ENCODE measurements at places on chromosomes 5 and 9.
A peak's percentile ranks its signal among the peaks of the same experiment; 100 is the strongest.

DNA sequence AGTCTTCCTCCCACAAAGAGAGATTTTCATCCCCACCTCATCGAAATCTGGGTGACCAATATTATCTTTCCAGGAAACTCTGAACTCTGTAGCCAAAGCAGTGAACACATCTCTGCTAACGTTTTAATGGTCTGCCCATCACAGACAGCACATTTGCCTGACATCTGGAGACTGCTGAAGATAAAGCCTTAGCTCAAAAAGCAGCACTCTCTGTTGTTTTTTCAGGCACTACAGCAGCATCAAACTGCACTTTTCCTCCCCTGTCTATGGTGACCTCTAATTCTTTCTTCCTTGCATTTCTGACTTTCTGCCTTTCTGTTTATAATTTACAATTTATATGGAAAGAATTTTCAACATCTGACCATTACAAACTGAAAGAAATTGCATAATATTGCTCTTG is 66.8 kb downstream of the RAB3C start:
- DNase-seq = no peak

DNA sequence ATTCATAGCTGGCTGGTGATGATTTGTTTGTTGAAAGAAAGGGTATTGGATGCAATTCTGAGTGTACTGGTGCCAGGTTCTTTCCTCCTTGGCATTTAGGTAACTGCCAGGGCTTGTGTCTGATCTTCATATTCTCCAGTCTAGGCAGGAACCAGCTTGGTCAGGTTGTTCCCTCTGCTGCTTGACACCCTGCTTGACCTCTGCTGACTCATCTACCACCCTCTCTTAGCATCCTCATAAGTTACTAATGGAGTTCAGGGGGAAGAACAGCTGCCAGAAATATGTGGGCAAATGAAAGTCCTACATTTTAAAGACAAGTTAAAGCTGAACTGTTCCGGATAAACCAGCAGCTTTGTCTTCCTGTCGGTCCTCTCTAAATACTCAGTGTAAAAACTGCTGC is 116.1 kb upstream of the TNC start:
- peak; percentile 34 for DNase-seq

GRCh38 chr5:162209005-162209605 is 141.5 kb downstream of the GABRG2 start:
- peak; percentile 80 for DNase-seq

- DNase-seq = no peak
These were observed 62.0 kb upstream of the FST start for GRCh38 chr5:53418409-53418808.

- DNase-seq = peak; percentile 36
These were observed 10.8 kb upstream of the TTC39B start for GRCh38 chr9:15317836-15318235.

- DNase-seq = no peak
These were observed 42.4 kb downstream of the RNF38 start for GRCh38 chr9:36357639-36358038.

DNA sequence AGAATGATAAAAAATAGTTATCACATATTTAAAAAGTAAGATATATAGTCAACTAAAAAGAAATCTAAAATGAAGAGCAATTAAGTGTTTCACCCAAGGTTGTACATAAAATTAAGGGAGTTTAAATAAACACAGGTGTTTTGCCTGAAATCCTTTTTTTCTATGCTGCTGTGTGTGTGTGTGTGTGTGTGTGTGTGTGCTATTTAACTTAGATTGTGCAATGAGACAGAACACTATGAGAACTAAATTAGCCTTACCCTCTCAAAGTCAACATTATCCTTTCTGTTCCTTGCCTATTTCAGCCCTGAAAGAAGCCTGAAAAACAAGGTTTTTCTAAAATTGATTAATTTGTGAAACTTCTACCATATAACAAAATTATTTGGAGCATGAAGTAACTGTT is 516.2 kb downstream of the ELAVL2 start:
- no peak for DNase-seq

DNA sequence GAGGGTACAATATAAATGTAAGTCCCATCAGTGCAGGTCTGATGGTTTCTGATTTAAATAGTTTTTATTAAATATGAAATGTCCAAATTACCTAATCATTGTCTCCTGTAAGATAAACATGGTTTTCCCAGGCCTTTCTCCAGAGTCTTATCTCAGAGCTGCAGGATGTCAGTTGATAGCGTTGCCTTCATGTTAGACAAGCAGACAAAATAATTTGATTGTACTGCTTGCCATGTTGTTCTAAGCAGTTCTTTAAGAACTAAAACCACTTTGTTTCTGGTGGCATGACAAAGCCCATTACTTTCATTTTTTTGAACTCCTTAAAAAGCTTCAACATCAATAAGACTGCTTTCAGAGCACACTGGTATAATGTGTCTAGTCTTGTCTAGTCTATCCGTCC is 1073.5 kb downstream of the MAT2B start:
- no peak for DNase-seq

DNA sequence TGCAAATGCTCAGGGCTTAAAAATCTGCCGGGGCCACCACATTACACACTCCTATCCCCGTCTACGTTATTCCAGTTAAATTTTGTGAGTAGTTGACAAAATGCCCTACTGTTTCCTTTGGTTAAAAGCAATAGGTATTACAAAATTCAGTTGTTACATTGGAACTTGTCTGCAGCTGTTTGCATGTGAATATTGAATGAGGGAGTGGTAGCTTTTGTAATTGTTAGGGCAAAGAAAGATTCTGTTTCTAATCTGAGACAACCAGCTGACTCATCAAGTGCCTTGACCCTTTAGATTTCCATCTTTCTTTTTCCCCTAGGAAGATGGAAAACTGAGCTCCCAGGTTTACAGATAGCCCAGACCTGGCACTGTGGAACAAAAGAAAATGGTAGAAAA is 30.2 kb downstream of the MAML1 start:
- DNase-seq = no peak

- peak; percentile 56 for DNase-seq
These were observed 15.1 kb downstream of the PDLIM4 start for GRCh38 chr5:132272311-132273210.

DNA sequence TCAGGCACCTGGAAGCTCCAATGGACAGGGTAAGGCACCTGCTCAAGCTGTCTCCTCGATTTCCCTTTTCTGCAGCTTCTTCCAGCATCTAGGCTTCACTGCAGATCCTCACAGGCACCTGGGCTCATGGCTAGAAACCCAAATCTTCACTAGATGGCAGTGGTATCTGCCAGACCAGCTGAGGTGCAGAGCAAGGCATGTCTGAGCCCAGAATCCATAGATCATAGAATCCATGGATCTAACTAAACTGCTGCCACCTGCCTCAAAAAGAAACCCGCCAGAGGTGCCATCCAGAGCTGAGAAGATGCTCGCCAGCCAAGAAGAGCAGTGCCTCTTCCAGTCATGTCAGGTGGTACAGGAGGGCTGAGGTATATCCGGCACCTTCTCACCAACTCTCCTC is 6.9 kb downstream of the SHC3 start:
- DNase-seq = no peak

DNA sequence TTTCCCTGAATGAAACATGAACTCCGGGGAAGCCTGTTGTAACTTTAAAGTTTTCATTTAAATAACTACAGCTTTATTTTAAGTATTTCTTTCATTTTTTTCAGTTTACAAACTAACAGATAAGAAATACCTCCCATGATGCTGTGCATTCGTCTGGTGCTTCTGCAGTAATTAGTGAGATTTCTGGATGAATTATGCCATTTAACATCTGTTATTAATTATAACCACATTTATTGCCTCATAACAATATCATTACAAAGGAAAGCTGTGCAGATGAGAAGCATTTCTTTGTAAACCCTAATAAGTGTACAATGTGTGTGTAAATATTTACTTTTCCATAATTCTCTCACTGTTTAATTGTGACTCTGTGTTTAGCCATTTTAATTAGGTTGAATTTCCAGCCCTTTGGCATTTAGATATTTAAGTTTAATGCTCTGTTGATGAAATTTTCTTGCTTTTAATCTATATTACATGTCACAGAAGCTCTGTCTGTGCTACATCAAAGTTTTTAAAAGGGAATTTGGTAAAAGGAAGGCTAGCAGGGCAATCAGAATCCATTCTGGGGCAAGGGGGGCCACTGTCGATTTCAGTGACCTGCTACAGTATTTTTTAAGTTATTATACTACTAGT is 418.0 kb downstream of the SPATA31D1 start:
- no peak for DNase-seq

GRCh38 chr5:139397921-139398320 is 3.0 kb upstream of the PROB1 start:
- no peak for DNase-seq

- DNase-seq = peak; percentile 27
These were observed 43.8 kb downstream of the WDR36 start for GRCh38 chr5:111135946-111136345.

GRCh38 chr5:57779383-57780223 is 297.0 kb upstream of the ACTBL2 start:
- peak; percentile 50 for DNase-seq

GRCh38 chr5:34529581-34530331 is 126.4 kb upstream of the RAI14 start:
- DNase-seq = no peak

GRCh38 chr5:154072414-154073171 is 33.8 kb downstream of the MFAP3 start:
- peak; percentile 68 for DNase-seq

GRCh38 chr9:942805-943580 is 33.5 kb upstream of the DMRT3 start:
- DNase-seq = no peak

- DNase-seq = no peak
These were observed 15.1 kb downstream of the IRF1 start for GRCh38 chr5:132475497-132475882.

- no peak for DNase-seq
These were observed 312.6 kb upstream of the KIF2A start for GRCh38 chr5:61993295-61993927.

- DNase-seq = no peak
These were observed 221.5 kb downstream of the CDH12 start for GRCh38 chr5:22631683-22632082.

DNA sequence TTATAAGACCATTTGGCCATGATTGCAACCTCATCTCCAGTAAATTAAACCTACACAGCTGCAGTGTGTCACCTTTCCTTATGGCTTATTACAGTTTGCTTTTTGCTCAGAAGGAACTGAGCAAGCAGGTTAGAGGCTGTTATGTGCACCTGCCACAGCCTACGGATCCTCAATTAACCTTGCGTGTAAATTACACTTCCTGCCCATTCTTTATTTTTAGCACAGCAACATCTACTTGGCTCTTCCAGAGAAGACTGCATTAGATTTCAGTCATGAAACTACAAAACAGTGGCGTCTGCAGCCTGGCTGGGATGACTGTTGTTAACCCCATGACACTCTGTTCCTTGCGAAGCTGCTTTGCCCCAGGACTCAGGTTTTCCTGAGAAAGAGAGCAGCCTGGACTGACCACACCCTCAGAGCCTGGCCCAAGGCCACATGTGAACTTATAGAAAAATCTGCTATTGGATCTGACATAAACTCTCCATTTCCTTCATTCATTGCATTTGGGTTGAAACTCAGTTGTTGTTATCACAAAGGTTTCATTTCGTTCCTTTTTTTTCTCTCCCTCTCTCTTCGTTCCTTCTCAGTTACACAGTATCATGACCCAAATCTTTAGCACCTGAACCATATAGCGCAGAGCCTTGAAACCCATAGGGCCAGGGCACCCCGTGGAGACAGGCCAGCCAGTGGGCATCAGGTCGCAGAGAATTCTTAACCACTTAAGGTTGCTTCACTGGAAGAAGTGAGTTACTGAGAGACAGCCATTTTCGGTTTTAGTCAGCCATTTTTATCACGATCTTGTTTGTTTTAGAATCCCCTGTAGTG is 138.6 kb downstream of the PALM2AKAP2 start:
- no peak for DNase-seq

DNA sequence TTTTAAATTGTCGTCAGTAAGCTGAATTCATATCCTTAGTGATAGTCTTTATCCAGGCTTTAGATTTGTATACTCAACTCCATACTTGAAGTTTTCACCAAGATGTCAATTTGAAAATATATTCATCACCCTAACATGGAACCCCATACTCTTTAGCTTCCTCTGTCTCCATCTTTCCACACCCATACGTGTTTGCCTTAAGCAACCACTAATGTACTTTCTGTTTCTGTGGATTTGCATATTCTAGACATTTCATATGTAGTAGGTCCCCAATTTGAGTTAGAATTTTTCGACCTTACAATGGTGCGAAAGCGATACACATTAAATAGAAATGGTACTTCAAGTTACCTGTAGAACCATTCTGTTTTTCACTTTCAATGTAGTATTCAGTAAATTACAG is 65.2 kb downstream of the NSD1 start:
- no peak for DNase-seq

DNA sequence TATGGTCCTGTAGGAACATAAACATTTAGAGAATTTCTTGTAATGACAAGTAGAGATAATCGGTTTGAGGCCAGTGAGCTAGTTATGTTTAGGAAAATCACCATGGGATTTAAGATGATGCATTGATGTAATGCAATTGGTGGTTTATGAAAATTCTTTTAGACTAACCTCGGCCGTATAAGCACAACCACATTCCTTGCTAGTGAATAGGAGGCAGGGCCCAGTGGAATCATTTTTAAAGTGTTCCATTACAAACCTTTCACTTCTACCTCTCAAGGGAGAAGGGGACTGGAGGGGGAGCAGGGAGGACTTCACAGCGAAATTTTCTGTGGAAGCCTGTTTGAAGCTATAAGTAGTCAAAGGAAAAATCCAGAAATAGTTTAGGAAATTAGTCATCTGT is 71.8 kb upstream of the NFIL3 start:
- DNase-seq = peak; percentile 44

DNA sequence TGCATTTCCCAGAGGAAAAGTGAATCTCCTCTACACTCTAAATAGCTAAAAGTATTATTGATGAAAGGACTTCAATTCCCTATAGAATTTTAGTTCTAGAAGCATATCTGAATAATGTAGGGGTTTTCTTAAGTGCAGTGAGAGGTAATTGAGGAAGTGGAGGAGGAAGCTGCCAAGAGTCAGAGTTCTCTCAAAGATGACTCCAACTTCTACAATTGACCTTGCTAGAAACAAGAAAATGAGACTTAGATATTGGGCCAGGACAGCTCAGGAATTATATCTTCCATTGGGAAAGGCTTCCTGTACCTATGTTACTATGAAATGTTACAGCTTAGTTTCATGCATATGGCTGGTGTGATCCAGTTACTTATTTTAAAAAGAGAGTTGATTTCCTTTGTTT is 10.4 kb upstream of the F2R start:
- no peak for DNase-seq

- DNase-seq = no peak
These were observed 82.8 kb downstream of the INSYN2B start for GRCh38 chr5:169897481-169897880.

All from RKO (cell line).